ENCODE measurements at places on chromosomes 16 and 17.

DNA sequence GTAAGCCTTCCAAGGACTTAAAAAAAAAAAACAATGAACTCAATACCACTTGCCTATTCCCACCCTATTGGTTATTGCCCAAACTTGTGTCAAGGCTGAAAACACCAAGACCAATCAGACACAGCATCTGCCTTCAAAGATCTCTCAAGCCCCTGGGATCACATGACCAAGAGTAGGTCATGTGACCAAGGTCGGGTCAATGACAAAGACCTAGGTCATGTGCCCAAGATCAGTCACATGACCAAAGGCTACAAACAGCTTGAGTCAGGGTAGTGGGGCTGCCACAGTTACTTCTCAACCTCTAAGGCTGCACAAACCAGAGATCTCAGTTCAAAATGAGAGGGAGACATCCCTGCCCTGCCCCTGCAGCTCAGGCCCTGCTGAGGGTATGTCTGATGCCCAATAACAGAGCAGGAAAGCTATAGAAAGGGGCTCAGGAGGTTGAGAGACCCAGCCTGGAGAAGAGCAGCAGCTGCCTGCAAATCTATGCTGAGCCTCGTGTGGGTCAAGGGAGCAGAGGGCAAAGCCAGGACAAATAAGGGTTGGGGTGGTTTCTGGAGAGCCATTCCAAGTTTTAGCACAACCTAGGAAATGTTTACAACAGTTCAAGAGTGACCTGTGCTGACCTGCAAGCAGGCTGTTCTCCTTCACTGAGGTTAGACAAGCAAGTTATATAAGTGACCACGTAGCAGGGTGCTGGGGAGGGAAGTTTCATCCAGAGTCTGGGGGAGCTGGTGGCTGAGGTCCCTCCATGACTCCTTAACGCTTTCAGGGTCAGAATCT is 48.8 kb downstream of the PIMREG start:
- DNase-seq, result no peak

DNA sequence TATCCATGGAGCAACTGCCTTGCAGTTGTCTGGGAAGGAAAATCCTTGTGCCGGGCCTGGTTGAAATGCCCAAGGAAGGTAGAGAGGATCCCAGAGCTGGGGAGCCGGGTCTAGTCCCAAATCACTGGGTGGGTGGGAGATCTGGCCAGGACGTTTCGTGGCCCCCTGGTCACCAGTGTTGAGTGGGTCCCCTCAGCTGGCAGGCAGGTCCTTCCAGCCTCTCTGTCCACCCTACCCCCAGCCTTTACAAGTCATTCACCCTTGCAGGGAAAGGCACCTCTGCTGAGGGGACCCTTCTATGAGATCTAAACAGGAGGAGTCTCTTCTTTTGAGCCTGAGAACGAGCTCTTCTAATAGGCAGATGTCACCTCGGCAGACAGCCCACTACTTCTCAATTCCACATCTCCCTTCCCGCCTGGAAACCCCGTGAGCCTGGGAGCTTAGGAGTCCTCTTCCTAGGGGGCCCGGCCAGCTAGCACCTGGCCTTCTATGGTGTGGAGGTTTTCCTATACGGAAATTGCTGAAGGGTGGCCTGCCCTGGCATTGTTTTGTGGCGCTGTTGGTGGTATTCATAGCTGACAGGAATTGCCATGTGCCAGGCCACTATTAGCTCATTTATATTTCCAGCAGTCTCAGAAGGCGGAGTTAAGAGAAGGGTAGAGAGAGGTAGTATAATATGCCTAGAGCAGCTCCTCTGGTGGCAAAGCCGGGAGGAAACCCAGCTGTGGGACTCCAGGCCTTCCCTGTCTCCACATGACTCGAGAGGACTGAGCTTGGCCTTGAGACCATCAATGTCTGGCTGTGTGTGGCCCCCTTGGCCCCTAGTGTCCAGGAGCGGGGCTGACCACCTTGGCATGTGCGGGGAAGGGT is 13.3 kb downstream of the MPRIP start:
- no peak for DNase-seq

GRCh38 chr17:68972119-68972704 is 17.0 kb upstream of the ABCA8 start:
- no peak for DNase-seq

GRCh38 chr16:71249399-71249798 is 18.9 kb upstream of the HYDIN start:
- DNase-seq, result no peak

DNA sequence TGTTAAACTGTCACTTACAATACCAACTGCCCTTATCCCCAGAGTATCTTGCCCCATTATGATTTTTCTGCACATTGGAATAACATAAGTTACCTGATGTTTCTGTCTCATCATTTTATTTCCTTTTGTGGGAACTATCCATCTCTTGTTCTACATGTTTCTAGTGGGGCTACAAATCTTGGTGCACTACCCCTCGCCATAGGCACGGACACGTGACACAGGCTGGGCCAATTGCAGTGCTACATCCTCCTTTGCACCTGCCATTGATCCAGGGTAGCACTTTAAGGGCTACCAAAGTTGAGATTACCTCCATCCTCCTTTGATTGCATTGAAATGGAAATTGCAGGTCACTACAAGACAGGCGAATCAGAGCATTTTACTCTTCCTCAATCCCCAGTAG is 14.2 kb upstream of the SYT17 start:
- no peak for DNase-seq

DNA sequence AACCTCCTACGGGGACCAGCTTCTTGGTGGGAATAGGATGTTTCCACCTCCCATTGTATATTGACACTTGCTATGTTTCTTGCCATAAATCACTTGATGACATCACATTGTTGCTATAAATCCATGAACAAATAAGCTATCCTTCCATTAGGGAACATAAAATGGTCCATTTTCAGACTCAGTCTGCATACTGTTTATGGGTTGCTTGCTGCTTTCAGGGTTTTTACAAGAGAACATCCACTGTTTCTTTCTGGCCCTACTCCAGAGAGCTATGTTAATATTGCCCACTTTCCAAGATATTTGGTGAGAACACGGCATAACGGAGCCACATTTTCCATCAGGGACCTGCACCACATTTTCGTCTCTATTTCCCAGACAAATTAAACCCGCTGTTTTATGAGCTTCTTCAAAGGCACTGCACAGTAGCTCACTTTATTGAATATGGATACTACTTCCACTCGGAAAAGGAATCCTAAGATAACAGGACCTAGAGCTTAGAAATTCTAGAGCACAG is 800.2 kb downstream of the KCNJ2 start:
- DNase-seq, result no peak

DNA sequence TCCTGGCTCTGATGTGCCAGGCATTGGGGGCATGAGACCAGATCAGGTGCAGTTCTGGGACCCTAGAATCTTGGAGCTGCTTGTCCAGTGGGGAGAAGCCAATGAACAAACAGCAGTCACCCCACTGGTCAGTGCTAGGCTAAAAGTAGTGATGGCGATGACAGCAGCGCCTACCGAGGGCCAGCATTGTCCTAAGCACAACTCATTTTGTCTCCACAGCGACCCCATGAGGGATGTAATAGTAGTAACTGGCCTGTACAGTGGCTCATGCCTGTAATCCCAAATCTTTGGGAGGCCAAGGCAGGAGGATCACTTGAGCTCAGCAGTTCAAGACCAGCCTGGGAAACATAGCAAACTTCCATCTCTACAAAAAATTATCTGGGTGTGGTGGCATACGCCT is 6.2 kb downstream of the SMCR8 start:
- DNase-seq, result no peak

GRCh38 chr17:67502151-67502550 is 125.1 kb downstream of the PITPNC1 start:
- DNase-seq, result no peak

DNA sequence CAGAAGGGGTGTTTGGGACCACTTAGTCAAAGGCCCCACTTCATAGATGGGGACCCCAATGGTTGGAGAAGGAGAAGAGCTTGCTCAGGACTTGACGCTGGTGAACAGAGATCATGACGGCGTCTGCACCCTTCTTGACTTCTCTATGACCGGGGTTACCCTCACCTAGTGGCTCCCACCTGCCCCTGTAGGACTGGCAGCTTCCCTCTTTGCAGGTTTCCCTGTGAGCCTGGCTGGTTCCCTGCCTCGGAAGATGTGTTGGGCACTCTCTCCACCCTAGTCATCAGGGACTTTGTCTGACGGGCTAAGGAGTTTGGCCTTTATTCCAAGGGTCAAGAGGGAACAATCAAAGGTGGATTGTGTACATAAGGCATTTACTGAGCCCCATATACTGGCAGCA is 22.7 kb downstream of the TBX4 start:
- DNase-seq, result no peak

DNA sequence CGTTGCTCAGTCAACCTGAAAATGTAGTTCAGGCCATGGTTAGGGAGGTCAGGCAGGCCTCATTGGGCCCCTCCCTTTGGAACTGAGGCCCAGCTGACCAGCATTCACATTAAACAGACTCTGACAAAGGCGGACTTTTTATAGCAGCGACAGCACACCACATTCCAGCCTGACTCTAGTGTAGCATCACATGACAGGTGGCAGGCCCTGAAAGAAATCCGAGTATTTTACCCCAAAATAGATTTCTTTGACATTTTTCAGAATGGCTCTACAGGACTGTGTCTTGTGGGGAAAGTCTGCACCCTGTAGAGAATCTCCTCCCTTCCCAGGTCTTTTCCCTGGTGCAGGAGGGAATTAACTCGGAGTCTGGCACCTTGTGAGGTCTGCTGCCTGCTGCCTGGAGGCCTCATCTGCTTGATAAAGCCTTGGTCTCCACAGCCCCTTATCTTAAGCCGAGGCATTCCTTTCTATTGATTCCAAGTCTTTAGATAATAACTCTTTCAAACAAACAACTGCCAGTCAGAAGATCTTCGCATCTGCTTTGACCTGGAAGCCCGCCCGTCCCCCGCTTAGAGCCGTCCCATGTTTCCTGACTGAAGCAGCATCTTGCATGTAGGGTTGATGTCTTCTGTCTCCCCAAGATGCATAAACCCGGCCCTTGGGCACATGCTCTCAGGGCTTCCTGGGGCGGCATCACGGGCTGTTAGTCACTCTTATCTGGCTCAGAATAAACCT is 44.0 kb upstream of the CAPN15 start:
- no peak for DNase-seq

DNA sequence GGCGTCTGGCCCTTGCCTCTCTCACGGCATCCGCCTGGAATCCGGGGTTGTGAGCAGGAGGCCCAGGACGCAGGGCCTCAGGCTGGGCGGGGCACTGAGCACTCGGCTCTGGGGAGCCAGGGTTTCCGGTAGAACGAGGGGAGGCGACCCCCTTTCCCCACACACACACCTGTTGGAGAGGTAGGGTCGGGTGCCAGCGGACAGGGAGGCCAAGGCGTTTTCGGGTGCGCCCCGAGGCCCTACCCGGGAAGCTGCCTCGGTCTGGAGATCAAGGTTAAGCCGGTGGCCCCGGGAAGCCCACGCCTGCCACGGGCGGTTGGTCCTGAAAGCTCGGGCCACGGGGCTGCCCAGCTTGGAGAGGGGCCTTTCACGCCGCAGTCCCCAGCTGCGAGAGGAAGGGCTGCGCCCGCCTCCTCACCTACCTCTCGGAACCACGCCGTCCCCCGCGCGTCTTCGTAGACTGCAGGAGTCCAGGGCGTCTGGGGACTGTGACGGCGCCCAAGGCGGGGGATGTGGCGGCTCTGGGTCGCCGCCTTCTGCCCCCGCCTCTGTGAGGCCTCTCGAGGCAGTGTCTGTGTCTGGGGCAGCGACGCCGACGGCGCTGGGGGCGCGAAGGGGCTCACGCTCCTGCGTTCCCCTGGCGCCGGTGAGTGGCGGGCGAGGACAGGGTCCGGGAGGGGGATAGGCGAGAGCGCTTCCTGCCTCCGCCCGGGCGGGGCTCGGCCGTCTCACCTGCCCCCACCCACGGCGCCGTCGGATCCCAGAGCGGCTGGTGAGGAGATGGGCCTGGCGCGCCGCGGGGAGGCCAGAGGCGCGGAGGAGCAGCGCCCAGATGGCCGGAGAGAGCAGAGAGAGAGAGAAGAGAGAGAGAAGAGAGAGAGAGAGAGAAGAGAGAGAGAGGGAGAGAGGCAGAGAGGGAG is 20.3 kb upstream of the HOXB9 start:
- no peak for DNase-seq

DNA sequence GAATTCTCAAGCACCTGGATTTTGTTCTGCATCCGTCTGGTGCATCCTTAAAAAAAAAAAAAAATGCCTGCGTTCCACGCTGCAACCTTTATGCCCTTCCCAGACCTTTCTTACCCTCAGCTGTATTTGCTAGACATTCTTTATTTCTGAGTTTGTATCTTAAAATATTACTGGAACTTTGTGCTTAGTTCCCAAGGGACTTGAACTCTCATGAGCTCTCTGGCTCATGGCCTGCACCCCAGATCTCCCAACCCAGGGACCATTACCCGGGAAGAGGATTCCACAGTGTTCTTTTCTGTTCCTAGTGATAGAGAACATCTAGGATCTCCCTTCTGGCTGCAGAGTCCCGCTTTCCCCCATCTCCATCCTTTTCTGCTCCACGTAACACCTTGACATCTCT is 28.9 kb upstream of the CLEC18A start:
- DNase-seq, result no peak

DNA sequence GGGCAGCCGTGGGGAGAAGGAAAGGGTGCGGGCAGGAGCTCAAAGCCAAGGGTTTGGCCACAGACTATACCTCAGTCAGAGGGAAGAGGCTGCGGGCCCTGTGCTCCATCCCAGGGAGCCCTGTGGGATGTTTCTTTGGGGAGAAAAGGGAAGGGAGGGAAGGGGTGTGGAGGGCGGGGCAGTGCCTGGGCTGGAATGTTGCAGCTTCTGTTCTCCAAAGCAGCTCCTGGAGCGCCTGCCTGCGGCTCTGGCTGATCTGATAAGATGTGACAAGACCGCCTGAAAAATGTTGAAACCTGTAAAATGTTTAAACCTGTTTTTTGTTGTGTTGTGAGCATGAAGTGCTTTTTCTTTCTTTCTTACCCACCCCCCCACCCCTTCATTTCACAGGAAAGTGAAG is 32.8 kb downstream of the WNT3 start:
- DNase-seq, result no peak

- no peak for DNase-seq
Observed at GRCh38 chr17:83128306-83129240, 49.2 kb downstream of the METRNL start.

DNA sequence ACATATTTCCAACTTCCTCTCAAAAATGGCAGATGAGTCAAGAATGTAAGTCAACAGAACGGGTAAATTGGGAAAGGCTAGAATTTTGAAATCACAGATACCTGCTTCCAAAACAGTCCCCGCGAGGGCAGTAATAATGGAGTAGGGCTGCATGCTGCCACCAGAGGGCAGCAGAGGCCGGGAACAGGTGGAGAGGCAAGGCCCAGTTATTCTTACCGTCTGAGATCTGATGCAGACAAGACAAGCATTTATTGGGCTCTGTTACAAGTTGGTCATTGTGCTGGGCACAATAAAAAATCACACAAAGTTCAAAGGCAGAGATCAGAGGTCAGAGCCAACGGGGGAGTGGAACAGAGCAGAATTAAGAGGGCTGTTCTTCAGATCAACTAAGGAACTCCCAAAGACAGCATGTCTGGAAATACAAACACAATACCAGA is 8.8 kb upstream of the MLKL start:
- peak; percentile 73 for DNase-seq

- DNase-seq, result no peak
Observed at GRCh38 chr16:65769776-65770438, 596.6 kb upstream of the CDH5 start.
